Brain microvascular endothelial cell (primary cell): ENCODE measurements at places on chromosomes 3 and 15.

DNA sequence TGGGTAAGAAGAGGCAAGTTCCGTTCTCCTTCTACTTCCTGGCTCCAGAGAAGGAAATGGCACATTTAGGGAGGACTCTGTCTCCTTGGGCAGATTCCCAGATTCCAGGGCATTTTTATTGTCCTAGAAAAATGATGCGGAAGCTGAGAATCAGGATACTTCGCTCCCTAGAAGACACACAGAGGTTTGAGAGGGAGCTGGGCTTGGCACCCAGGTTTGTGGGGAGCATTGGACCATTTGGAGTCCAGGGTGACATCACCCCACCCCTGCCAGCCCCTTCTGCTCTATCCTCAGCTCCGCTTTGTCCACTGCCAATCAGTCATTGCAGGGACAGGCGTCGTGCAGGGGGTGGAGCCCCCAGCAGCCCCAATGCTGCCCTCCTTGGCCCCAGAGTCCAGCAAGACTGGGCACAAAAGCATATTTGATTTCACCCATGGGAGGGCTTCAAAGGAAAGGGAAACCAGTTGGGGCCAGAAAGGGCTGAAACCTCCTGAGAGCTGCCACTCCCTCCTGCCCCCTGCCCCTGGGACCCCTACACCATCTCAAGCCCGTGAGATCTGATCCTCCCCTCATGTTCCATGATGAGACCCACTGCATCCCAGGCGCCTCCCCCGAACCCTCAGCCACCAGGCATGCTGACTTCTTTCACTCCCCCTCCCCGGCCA is 129.8 kb upstream of the MEF2A start:
- no peak for DNase-seq

DNA sequence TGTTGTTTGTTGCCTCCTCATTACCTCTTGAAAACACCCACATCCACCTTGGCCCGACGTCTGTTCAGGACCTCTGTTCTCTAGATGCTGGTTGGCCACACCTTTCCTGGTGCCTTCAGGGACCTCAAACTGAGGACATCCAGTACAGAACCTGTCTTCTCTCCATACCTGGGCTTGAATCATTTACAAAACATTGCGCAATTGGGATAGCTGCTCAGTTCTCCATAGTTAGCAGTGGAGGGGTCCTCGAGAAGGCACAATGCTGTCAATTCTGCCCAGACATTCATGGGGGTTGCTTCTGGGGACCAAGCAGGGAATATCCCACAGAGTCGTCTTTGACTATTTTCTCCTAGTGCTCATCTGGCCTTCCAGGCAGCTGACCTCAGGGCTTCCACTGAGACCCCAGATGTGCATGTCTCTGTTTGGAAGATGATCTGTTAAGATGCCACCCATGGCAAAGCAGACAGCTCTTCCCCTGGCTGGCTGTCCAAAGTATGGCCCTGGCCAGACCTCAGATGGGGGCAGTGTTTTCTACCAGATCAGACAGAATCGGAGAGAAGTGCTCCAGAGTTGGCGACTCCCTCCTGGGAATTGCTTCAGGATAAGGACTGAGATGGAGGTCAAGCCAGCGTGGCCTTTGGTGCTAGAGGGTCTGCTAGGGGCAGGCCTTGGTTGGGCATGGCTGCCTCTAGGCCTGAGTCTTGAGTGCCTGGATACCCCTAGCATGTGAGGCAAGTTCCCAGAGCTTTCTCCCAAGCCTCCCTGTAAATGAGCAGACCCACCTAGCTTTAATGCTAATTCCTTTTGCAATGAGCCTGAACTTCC is 46.1 kb downstream of the CHCHD6 start:
- DNase-seq: no peak

DNA sequence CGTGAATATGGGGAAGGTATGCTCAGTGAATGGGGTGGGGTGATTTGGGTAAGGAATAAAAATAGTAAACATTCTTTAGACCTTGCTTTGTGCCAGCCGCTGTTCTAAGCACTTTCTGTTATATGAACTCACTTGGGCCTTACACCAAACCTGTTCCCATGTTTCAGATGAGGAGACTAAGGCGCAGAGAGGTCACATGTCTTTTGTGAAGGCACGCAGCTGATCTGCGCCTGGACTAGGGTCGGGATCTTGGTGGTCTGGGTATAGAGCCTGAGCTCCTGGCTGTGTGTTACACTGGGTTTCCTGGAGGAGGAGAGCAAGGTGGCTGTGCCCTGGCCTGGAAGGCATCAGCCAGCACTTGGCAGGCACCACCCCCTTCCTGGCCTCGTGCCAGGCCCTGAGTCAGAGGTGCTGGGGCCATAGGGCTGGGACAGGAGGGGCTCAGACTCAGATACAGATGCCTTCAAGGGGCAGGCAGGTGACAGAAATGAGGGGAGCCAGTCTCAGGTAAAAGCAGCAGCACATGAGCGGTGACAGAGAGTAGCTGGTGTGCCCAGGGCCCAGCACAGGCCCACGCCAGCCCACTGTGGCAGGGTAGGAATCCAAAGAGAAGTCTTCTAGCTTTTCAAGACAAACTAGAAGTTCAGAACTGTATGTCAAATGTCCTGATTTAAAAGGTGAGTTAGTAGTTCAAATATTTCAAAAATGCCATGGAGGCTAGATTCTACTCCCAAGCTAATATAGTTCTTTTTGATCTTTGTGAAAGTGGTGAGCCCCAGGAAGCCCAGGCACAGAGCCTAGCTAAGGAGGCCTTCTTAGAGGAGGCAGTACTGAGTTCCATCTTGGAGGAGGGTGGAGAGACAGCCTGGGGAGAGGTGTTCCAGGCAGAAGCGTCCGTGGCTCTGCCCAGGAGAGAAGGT is 83.1 kb downstream of the DNAJB8 start:
- DNase-seq: no peak

DNA sequence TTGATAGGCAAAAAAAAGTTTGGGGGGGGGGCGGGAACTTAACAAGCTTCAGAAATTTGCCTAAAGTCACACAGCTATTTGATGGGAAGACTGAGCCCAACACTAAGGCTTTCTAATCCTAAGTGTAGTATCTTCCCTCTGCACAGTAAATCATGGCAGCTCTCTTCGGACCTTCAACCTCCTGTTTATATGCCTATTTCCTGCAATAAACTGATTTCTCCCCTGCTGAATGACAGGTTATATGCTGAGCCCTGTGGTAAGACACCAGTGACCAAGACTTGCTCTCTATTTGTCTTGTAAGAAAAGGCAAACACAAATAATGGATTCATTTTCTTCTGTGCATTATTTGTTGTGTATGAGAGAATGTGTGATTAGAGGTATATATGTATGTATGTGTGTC is 355.8 kb upstream of the ARRDC4 start:
- DNase-seq: no peak

GRCh38 chr3:126816986-126817777 is 113.1 kb downstream of the CHCHD6 start:
- DNase-seq: no peak

DNA sequence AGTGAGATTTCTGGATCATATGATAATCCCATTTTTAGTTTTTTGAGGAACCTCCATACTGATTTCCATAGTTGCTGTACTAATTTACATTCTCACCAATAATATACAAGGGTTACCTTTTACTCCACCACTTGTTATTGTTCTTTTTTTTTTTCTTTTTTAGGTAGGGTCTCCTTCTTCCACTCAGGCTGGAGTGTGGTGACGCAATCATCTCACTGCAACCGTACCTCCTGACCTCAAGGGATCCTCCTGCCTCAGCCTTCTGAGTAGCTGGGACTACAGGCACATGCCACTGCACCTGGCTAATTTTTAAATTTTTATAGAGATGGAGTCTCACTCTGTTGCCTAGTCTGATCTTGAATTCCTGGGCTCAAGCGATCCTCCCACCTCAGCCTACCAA is 24.4 kb upstream of the CNOT10 start:
- DNase-seq: no peak

- no peak for DNase-seq
Measured at GRCh38 chr3:64473466-64473865, 214.3 kb downstream of the ADAMTS9 start.

- no peak for DNase-seq
Measured at GRCh38 chr3:43289401-43289800, 3.1 kb downstream of the SNRK start.

- DNase-seq: no peak
Measured at GRCh38 chr3:4294616-4295327, 8.4 kb upstream of the SETMAR start.

DNA sequence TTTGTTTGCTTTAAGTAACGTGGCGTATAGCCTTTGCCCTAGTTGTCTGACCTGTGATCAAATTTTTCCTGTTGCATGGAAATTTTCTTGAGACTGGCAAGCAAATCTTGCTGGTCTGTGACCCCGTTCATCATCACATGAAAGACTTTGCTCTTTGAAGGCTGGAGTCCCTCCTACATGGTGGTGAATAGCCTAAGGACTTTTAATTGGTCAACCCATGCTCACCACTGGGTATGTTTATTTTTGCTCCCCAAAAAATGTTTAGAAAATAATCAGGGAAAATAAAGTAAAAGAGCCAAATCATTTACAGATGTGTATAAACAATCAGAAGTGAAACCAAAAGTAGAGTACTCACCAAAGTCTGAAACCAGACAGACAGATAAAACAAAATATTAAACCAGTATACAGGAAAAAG is 1075.3 kb upstream of the ALCAM start:
- no peak for DNase-seq

GRCh38 chr15:64288999-64289398 is 67.0 kb downstream of the CSNK1G1 start:
- no peak for DNase-seq

- peak; percentile 45 for DNase-seq
Measured at GRCh38 chr3:140942221-140943104, 827 bp downstream of the SLC25A36 start.

DNA sequence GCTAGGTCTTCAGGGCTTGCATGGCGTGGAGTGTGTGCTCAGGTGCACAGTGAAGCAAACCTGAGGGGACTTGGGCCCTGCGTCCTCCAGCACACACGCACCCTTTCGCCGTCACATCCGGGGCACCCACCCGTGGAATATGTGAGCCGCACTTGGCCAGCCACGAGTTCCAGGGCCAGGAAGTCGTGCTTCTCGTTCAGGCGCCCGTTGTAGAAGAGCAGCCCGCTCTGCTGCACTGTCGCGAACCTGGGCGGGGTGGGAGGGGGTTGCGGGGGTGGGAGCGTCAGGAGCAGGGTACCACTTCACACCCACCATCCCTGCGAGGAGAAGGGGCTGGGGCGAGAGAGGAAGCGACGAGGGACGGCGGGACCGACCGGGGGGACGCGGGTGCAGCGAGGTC is 7.1 kb downstream of the CELSR3 start:
- DNase-seq: no peak

GRCh38 chr3:127784865-127785710 is 37.2 kb downstream of the MGLL start:
- DNase-seq: no peak

DNA sequence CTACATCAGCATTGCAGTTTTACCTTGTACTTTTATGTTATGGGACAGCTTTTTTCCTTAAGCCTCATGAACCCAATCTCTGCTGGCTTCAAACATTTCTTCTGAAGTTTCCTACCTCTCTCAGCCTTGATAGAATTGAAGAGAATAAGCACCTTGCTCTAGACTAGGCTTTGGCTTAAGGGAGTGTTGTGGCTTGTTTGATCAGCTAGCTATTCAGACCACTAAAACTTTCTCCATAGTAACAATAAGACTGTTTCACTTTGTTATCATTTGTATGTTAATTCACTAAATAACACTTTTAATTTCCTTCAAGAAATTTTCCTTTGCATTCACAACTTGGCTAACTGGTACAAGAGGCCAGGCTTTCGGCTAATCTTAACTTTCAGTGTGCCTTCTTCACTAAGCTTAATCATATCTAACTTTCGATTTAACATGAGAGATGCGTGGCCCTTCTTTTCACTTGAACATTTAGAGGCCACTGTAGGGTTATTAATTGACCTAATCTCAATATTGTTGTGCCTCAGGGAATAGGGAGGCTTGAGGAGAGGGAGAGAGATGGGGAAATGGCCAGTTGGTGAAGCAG is 8.1 kb upstream of the TIGIT start:
- no peak for DNase-seq

- DNase-seq: no peak
Measured at GRCh38 chr3:59769127-59769750, 719.4 kb upstream of the CFAP20DC start.

- DNase-seq: no peak
Measured at GRCh38 chr15:35055416-35056105, 29.5 kb downstream of the NANOGP8 start.

DNA sequence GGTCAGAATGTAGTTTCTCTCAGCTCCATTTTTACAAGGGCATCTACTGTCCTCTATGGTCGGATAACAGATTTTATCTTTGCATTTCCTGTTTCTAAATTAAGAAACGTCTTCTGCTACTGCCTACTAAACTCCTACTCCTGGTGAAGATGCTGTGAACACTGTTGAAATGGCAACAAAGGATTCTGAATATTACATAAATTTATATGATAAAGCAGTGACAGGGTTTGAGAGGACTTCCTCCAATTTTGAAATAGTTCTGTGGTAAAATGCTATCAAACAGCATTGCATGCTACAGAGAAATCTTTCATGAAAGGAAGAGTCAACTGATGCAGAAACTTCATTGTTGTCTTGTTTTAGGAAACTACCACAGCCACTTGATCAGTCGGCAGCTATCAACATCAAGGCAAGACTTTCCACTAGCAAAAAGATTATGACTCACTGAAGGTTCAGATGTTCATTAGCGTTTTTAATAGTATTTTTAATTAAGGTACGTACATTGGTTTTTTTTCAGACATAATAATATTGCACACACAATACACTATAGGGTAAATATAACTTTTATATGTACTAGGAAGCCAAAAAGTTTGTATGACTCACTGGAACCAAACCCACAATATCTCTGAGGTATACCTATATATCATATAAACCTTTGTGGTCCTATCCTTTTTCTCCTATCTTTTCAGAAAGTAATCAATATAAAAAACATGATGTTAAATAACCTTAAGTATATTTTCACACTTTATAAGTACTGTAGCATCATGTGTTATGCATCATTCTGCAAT is 156.1 kb downstream of the STAG1 start:
- no peak for DNase-seq

GRCh38 chr3:174170248-174170647 is 688.9 kb upstream of the NAALADL2 start:
- no peak for DNase-seq

DNA sequence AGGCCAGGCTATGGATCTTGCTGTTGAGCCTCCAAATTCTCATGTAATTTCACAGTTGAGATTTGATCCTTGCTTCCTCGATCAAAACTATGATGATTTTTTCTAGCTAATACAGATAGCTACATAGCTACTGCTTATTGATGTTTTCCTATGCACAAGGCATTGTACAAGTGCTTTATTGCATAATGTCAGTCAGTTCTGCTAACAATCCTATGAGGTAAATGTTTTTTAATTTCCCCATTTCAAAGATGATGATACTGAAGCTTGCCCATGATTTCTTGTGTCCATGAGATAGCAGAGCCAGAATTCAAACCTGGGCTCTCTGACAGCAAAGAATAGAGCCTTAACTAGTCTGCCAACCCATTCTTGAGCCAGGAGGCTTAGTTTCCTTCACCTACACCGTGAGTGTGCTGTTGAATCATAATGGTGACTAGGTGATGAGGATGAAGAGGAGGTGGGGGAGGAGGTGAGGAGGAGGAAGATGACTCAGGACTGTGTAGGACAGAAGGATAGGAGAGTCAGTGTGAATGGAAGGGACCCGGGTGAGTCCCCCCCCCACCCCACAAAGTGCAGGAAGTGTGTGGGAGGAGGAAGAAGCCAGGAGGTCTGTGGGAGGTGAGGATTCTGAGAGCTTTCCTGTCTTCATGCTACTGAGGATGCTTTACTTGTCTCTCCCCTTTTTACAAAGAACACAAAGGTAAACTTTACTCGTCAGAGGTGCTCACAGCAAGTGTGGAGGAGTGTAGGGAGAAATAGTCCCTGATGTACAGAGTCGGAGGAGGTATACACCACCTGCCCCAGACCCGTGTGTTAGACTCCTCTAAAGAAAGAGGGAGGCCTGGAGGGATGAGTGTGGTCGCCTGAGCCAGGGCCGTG is 3.6 kb downstream of the TAGLN3 start:
- DNase-seq: no peak

GRCh38 chr3:53516339-53516738 is 21.9 kb downstream of the CACNA1D start:
- DNase-seq: no peak
